CD4-positive, alpha-beta memory T cell (primary cell): ENCODE measurements at places on chromosomes 4 and X. TPM values are rescaled to one million over a fixed set of nuclear protein-coding genes. Genes with fewer than 3 reads are reported as not detected.

The MAOB gene
- not detected for total RNA-seq

GRCh38 chr4:109989618-109990017, 76.9 kb downstream of the EGF start:
- no peak overlapping the region for H3K27ac ChIP-seq
- H3K4me1 ChIP-seq, result no peaks in the 10 kb centered on the region
- no peaks in the 10 kb centered on the region for H3K27me3 ChIP-seq

DNA sequence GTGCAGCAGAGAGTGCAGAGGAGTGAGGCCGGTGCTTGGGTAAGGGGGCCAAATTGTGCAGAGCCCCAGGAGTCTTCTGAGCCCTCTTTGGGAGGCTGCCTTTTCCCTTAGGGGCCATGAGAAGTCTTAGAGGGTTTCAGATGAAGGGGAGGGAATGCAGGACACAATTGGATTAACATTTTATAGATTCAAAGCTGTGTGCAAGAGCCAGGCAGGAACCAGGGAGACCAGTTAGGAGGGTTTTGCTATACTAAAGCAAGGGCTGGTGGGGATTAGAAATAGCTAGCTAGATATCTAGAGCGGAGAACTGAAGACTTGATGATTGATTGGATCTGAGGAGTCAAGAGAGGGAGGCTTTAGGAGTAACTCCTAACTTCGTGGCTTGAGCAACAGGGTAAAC, 49.5 kb upstream of the SETD7 start:
- no peak overlapping the region for H3K27ac ChIP-seq
- no peaks in the 10 kb centered on the region for H3K36me3 ChIP-seq
- no peak overlapping the region for H3K4me3 ChIP-seq
- H3K4me1 ChIP-seq, result peaks cover 4% of the 10 kb centered on the region

- H3K36me3 ChIP-seq, result no peaks in the 10 kb centered on the region
- H3K4me1 ChIP-seq, result no peaks in the 10 kb centered on the region
- H3K4me3 ChIP-seq, result no peak overlapping the region
- no peaks in the 10 kb centered on the region for H3K27me3 ChIP-seq
- no peak overlapping the region for H3K27ac ChIP-seq
- no peak for DNase-seq
These were observed 239.0 kb downstream of the PCDH18 start for GRCh38 chr4:137293281-137293680.

- no peaks in the 10 kb centered on the region for H3K36me3 ChIP-seq
- no peak overlapping the region for H3K27ac ChIP-seq
- H3K27me3 ChIP-seq, result no peaks in the 10 kb centered on the region
- no peak overlapping the region for H3K4me3 ChIP-seq
- no peaks in the 10 kb centered on the region for H3K4me1 ChIP-seq
These were observed 59.5 kb upstream of the TMEM150C start for GRCh38 chr4:82621251-82621650.
